Mesangial cell (primary cell): ENCODE measurements at places on chromosomes 13 and 19. TPM values are rescaled to one million over a fixed set of nuclear protein-coding genes. Genes with fewer than 3 reads are reported as not detected.

Gene ELANE
- 0.63 TPM in 1 of 2 replicates, not detected in the other for total RNA-seq

Gene THSD1
- 8.6 and 10.8 TPM in 2 replicates for total RNA-seq

Gene TMIGD2
- not detected in 2 replicates for total RNA-seq

Gene ATXN8OS
- total RNA-seq = not detected in 2 replicates

Gene OR7C1
- not detected in 2 replicates for total RNA-seq

Gene AMER2
- total RNA-seq = under 0.01 and 0.25 TPM in 2 replicates

Gene FCER2
- not detected in 2 replicates for total RNA-seq

Gene SHISA2
- 88.2 and 119 TPM in 2 replicates for total RNA-seq

Gene CABP5
- not detected in 2 replicates for total RNA-seq

Gene MBOAT7
- 140 and 150 TPM in 2 replicates for total RNA-seq

Gene BCL3
- total RNA-seq = 29.3 and 52.2 TPM in 2 replicates
